CD4-positive, alpha-beta T cell treated with Interferon alpha-2 for 1 hour (primary cell): ENCODE measurements at places on chromosomes 6 and 20.

- DNase-seq: peak; percentile 64
Observed at GRCh38 chr6:149264629-149265028, 52.9 kb upstream of the TAB2 start.

DNA sequence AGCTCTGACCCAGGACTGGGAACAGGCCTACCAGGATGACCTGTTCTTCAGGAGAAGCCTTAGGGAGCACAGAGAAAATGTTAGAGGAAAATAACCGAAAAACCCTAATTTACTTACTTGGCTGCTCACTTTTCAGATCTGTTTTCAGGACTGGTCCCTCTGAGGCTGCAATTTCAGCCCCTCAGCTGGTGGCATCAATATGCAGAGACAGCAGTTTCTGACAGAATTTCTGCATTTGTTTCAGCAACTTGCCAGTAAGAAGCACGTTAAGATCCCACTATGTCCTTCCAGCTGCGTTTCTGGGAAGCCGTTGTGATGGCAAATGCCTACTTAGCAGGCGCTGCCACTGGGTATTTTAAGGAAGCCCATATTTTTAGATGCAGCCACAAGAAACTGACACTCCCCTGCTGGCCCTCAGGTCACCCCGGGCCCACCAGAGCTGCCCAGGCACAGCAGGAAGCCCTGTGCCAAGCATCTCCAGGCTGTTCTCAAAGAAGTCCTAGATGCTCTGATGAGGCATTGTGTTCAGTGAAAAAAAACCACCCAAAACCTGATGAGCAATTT lies 7.5 kb downstream of the YTHDF1 start:
- DNase-seq: no peak

GRCh38 chr20:23269954-23270353 lies 80.6 kb upstream of the NXT1 start:
- no peak for DNase-seq

DNA sequence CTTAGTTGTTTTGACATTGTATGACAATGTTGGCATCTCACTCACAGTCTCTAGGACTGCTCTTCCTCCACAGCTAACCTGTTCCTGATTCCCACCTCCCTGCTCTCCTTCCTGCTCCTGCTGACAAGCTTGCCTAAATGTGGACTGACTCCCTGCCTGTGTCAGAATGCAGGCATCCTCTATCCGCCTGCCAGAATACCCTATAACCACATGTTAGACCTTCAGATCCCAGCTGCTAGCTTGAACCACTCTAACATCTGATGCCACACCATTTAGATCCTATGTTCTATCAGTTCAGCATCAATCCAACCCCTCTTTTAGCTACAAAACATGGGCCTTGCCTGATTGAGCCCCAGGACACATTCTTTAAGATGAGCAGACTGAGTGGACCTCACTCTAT lies 12.2 kb downstream of the FILIP1 start:
- no peak for DNase-seq

GRCh38 chr20:57616143-57616951 lies 3.9 kb downstream of the ZBP1 start:
- no peak for DNase-seq

- no peak for DNase-seq
Observed at GRCh38 chr20:56816349-56816748, 187.2 kb downstream of the TFAP2C start.

- no peak for DNase-seq
Observed at GRCh38 chr6:46222286-46222685, 51.5 kb upstream of the ENPP5 start.
